Amygdala (tissue), 56 donors: ENCODE measurements at places on chromosomes 13 and 19.
A peak's percentile ranks its signal among the peaks of the same experiment; 100 is the strongest.

- DNase-seq: no peak
Observed at GRCh38 chr13:34620862-34621261, 321.2 kb upstream of the NBEA start.

GRCh38 chr19:2034729-2035589 is 16.1 kb downstream of the MKNK2 start:
- peak; percentile 36 for DNase-seq

- DNase-seq: no peak
Observed at GRCh38 chr13:74767050-74767449, 632.8 kb upstream of the KLF12 start.

DNA sequence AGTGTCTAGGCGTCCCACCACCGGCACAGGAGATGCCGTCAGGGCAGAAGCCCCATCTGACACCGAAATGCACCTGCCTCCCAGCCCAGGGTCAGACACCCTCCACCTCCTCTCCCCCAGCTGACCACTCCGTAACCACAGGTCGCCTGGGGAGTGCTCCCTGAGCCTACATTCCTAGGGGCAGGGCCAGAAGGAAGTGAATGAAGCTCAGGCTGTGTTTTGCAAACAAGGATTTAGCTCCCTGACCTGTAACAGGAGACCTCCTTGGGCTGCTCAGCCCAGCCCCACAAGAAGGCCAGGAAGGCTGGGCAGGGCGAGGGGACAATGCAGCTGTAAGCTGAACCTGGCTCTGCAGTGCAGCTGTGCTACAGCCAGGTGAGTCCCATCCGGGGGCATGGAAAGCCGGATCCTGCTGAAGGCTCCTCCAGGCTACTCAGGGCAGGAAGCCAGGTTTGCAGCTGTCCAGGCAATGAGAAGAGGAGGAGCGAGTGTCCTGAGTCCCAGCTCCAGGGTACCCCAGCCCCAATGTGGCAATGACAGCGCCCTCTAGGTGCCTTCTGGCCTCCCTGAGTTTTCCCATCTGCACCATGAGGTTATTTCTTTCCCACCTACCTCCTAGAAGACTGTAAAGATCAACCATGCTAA is 42.1 kb downstream of the RHPN2 start:
- no peak for DNase-seq

- DNase-seq: no peak
Observed at GRCh38 chr13:113621046-113621445, 36.5 kb downstream of the TFDP1 start.

DNA sequence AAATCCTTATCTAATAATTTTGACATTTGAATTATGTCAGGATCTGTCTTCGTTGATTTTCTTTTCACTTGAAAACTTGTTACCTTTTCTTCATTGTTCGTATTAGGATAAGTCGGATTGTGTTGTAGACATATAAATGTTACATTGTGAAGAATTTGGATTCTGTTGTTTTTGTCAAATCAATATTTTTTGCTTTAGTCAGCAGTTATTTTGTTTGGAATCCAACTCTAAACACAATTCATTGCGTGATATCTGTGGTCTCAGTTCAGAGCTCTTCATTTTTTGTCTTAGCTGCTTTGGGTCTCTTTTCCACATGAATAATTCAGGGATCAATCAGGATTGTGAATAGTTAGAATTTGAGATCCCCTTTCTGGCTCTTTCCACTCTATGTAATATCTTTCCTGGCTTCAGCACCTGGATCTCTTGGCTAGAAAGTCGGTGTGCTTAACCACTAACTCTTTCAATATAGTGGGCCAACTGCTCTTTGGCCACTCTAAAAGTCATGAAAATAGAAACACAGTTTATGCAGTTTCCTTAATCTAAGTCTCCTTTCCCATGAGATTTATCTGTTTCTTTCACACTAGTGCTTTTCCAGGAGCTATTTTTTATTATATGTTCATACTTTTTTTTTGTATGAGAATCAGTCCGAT is 2494.2 kb upstream of the PCDH20 start:
- DNase-seq: no peak

DNA sequence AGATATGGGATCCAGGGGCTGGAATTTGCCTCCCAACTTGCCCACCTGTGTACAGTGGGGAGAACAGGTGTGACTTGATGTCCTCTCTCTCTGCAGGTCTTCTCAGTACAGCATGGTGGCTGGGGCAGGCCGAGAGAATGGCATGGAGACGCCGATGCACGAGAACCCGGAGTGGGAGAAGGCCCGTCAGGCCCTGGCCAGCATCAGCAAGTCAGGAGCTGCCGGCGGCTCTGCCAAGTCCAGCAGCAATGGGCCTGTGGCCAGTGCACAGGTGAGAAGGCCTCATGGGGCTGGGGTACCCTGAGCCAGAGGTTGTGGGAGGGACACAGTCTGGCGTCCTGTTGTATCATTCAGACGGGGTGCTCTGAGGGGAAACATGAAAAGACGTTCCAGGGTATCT is 3.0 kb downstream of the LENG8 start:
- no peak for DNase-seq

GRCh38 chr19:16371540-16371986 is 46.9 kb downstream of the KLF2 start:
- DNase-seq: no peak

DNA sequence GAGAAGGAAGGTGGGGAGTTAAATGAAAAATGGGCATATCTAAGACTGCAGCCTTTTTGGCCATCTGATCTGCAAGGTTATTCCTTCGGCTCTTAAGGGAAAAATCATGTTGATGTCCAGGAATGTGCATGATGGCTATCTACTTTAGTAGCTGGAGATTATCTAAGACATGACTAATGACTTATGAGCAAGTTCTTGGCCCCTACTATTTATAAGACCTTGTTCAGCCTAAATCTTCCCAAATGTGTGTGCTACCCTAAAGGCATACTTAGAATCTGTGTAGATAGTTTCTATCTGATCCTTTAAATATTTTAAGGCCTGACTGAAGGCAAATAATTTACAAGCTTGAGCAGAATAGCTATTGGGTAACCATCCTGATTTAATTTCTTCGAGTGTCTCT is 41.8 kb upstream of the CD177 start:
- no peak for DNase-seq

DNA sequence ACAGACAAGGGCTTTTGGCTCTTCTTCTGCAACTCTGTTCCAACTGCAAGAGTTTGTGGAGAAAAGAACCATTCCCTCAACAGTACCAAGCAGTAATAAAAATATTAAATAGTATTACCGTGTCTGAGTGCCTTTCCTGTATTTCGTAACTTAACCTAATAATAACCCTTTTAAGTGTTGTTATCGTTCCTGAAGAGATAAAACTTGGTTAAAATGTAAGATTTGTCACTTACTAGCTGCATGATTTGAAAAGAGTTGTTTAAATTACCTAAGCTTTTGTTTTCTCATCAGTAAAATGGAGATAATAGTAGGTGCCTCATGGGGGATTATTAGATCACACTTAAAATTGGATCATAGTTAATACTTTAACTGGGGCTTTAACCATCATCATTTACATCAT is 447.2 kb downstream of the GPC5 start:
- DNase-seq: no peak

DNA sequence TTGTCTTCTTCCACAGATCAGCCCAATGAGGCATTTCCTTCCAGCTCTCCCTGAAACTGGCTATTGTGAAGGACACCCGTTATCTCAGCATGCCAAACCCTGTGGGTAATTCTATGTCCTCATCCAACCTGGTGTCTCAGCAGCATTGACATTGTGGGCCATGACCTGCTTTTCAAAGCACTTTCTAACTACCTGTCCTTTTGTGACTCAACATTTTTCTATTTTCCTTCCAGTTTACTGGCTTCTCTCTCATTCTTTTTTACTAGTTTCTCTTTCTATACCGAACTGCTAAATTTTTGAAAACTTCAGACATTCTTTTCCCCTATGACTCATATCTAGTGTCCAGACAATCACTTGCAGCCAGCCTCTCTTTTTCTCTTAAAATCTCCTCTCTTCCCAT is 136.4 kb upstream of the HTR2A start:
- DNase-seq: no peak

DNA sequence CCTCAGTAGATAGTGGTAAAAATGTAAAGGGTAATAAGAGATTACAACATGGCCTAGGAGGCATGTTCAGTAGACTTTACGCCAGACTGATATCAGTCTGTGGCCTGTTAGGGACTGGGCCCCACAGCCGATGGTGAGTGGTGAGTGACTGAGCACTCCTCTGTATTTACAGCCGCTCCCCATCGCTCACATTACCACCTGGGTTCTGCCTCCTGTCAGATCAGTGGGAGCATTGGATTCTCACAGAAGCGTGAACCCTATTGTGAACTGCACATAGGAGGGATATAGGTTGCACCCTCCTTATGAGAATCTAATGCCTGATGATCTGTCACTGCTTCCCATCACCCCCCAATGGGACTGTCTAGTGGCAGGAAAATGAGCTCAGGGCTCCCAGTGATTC is 17.9 kb downstream of the NLRP11 start:
- DNase-seq: no peak

DNA sequence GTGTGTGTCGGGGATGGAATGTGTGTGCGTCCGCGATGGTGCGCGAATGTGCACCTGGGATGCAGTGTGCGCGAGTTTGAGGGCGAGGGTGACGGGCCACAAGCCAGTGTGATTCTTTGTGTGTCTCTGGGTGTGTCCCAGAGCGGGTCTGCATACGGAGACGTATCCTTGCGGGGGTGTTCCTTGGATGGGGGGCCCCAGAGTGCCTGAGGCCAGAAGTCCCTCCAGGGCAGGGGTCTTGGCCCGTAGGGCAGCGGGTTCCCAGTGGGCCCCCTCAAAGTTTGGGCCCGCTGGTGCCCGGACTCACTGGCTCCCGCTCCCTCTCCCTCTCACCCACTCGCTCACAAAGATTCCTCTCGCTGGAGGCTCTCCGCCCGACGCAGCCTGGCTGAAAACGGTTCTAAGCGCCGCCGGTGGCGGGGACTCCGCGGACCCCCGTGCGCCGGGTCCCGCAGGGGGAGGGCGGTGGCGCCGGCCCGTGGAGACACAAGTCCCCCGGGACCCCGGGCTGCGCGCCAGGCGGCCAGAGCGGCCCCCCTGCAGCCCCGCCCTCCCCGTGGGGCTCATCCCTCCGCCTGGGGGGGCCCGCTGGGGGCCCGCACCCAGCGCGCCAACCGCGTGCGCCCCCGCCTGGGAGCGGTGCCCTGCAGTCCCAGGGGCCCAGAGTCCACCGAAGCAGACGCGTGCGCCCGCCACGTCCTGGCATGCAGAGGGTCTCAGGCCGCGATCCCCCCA is 886 bp downstream of the CRLF1 start:
- DNase-seq: no peak

GRCh38 chr19:39310558-39311311 is 9.9 kb downstream of the LRFN1 start:
- peak; percentile 13 for DNase-seq

GRCh38 chr19:22527554-22527953 is 105.4 kb upstream of the ZNF98 start:
- no peak for DNase-seq

- no peak for DNase-seq
Observed at GRCh38 chr13:32023698-32024097, 7.9 kb upstream of the FRY start.

DNA sequence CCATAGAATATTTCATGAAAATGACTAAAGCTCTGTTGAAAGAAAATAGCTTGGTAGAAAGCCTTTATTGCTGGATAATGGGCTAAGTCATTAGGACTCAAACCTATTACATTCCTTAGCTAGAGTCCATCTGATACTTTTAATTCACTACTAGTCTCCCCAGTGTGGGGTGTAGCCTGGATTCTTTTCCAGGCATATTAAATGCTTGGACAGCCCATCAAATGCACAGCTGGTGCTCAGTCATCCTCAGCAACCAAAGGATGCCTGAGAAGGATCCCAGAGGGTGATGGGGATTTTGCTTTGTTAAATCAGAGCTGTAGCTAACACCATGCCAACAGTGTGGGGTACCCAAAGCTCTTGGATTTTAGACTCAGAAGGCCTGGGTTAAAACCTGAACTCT is 153.5 kb downstream of the DLEU7 start:
- no peak for DNase-seq

GRCh38 chr19:4053423-4054324 is 13.0 kb downstream of the ZBTB7A start:
- DNase-seq: no peak

- DNase-seq: no peak
Observed at GRCh38 chr19:1767464-1767933, 14.2 kb downstream of the ONECUT3 start.

DNA sequence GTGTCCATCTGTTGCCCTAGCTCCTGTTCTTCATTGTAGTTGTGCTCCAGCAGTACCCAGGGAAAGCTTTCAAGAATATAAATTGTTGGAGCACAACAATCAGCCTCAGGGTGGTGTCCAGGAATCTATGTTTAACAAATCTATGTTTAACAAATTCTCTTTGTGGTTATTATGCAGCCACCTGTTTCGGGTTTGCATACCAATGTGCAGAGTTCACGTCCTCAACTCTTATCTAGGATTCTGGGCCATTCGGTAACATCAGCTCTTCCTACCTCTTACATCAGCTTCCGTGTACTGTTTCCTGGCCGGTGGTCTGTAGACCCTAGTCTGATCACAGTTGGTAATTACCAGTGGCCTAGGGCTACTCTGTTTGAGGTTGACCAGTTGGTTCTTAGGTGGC is 17.0 kb downstream of the MTUS2 start:
- DNase-seq: no peak

DNA sequence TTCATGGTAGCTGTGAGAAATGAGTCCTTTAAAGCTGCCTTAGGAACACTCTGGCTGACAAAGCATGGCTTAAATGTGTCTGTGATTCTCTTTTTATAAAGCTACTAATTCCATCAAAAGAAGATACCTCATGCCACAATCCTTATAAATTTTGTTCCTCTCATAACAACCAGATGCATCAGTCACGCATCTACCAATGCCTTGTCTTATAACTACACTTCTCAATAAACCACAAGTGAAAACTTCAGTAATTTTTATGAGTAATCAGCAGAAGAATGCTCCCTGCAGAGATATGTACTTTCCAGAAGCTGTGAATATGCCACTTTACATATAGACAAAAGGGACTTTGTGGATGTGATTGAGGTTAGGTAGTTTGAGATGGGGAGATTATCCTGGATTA is 147.8 kb downstream of the SUCLA2 start:
- DNase-seq: no peak

- no peak for DNase-seq
Observed at GRCh38 chr19:2796659-2797266, 11.5 kb downstream of the THOP1 start.

DNA sequence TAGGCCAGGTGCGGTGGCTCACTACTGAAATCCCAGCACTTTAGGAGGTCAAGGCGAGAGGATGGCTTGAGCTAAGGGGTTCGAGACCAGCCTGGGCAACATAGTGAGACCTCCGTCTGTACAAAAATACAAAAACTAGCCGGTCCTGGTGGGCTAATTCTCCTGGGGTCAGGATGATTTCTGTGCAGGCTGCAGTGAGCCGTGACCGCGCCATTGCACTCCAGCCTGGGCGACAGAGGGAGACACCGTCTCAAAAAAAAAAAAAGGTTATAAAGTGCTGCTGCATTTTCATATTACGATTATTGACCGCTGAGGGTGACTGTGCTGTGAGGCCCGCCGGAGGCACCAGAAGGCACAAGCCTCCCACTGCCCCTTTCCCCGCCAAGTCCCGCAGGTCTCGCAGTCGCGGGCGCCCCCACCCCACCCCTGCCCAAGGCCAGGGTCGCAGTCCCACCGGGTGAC is 477 bp upstream of the PLEKHF1 start:
- DNase-seq: no peak

GRCh38 chr13:100088273-100088643 is 635 bp upstream of the PCCA start:
- no peak for DNase-seq

- DNase-seq: no peak
Observed at GRCh38 chr19:35722461-35722860, 4.7 kb downstream of the KMT2B start.
